Transverse colon (tissue), 4 donors: ENCODE measurements at places on chromosomes 2 and 18. TPM values are rescaled to one million over a fixed set of nuclear protein-coding genes. Genes with fewer than 3 reads are reported as not detected.

Gene SERPINB2
- not detected for total RNA-seq

Gene ACTR2
- 56.9 TPM for total RNA-seq

Gene ANKRD30B
- total RNA-seq, result not detected

Gene AGXT
- not detected for total RNA-seq

Gene DPP4
- total RNA-seq, result 1.6 TPM

GRCh38 chr2:239865059-239865639 lies 160.0 kb downstream of the NDUFA10 start:
- no peak for DNase-seq
- no peaks in the 10 kb centered on the region for H3K27me3 ChIP-seq

DNA sequence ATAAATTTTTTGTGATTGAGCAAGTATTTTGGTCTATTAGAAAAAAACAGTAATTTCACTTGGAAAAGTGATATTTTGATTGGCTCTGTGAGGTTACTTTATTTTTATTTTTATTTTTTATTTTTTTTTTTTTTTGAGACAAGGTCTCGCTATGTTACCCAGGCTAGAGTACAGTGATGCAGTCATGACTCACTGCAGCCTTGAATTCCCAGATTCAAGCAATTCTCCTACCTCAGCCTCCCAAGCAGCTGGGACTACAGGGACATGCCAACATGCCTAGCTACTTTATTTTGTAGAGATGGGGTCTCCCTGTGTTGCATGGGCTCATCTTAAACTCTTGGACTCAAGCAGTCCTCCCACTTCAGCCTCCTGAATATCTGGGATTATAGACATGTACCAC lies 60.9 kb upstream of the MGAT5 start:
- no peak overlapping the region for H3K27ac ChIP-seq
- no peak for DNase-seq
- no peaks in the 10 kb centered on the region for H3K36me3 ChIP-seq
- H3K27me3 ChIP-seq, result no peaks in the 10 kb centered on the region

GRCh38 chr2:85601771-85602475 lies 575 bp downstream of the TMEM150A start:
- H3K36me3 ChIP-seq, result no peaks in the 10 kb centered on the region
- H3K27me3 ChIP-seq, result no peaks in the 10 kb centered on the region
- peak; percentile 73 for DNase-seq
- peak overlapping the region; percentile 70 for H3K4me3 ChIP-seq

DNA sequence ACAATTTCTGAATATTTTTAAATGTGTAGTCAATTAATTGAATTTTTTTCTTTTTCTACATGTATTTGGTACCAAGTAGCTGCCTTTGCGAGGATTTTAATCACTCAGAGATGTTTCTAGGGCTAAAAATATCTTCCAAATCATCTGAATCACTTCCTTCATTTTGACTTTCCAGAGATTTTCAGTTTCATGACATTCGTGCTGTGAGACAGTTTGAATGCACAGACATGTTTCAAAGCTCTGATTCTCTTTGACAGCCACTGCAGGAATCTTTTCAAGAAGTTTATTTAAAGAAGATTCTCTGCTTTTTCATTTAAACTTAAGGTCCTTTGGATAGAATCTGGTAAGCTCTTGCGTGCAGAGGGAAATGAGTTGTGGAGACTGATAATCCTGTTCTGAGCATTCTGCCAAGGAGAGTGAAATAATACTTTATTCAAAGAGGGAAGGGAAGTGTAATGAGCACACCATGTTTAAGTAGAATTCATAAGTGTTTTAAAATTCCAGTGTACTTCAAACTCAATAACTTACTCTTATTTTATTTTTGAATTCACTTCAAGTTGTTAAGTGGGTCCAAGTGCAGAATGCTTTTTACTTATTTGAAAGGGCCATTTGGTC lies 9.7 kb downstream of the CYBRD1 start:
- no peak for DNase-seq
- H3K27ac ChIP-seq, result no peak overlapping the region
- H3K27me3 ChIP-seq, result no peaks in the 10 kb centered on the region
- no peaks in the 10 kb centered on the region for H3K36me3 ChIP-seq

DNA sequence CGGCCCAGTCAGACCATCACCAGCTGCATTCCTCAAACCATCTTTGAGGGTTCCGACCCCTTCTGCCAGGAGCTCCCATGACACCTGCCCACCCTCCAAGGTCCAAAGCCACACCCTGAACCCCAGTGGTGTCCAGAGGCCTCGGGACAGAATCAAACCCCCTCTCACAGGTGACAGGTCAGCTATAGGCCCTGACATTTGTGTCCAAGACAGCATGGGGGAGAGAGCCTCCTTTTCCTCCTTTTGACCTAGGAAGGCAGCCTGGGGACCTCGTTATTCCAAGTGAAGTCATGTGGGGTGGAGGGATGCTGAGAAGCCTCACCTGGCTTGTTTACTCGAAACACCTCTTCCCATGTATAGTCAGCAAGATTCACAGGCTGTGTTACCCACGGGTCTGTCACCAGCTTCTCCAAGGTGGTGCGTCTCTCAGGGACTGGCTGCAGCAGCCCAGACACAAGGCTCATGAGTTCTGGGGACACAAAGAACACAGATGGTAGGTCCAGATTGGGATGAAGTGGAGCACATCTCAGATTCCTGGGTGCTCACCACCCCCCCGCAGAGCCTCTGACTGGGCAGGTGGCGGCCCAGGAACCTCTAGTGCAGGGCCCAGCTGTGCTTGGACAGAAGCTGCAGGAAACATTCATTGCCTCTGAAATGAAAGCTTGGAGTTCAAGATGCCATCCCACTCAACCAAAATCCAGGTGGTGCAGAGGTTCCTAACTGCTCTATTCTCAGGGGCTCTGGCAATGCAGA lies 5.1 kb upstream of the MTERF4 start:
- no peaks in the 10 kb centered on the region for H3K27me3 ChIP-seq
- H3K4me1 ChIP-seq, result peaks cover 10% of the 10 kb centered on the region

DNA sequence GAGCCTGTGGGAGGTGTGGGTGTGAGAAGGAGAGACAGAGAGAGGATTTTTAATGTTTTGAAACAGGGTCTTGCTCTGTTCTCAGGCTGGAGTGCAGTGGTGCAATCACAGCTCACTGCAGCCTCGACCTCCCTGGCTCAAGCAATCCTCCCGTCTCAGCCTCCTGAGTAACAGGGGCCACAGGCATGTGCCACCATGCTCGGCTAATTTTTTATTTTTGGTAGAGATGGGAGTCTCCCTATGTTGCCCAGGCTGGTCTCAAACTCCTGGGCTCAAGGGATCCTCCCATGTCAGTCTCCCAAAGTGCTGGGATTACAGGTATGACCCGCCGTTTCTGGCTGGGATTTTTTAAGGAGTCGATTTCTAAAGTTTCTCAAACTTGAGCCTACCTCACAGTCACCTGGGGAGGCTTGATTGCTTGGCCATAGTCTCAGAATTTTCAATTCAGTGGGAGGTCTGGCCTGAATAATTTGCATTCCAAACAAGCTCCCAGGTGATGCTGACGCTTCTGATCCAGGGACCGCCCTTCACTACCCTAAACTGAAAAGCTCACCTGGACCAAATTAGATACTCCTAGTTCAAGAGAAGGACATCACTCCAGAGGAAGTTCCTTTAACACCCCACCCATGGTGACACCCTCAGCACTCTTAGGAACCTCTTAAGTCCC lies 70.8 kb upstream of the SLC1A4 start:
- peak overlapping the region; percentile 54 for H3K4me3 ChIP-seq
- peaks cover 9% of the 10 kb centered on the region for H3K4me1 ChIP-seq
- H3K27me3 ChIP-seq, result no peaks in the 10 kb centered on the region
- peak overlapping the region; percentile 73 for H3K27ac ChIP-seq

DNA sequence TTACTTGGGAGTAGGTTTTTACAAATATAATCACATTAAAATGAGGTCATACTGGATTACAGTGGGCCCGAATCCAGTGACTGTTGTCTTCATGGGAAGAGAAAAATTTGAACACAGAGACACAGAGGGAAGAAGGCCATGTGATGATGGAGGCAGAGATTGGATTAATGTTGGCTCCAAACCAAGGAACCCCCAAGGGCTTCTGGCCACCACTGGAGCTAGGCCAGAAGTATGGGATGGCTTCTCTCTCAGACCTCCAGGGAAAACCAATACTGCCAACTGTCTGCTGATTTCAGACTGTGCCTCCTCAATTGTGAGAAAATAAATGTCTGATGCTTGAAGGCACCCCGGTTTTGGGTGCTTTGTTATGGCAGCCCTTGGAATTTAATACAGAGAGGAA lies 76.0 kb downstream of the ALPK2 start:
- H3K36me3 ChIP-seq, result no peaks in the 10 kb centered on the region
- no peak for DNase-seq
- H3K27me3 ChIP-seq, result no peaks in the 10 kb centered on the region
- H3K27ac ChIP-seq, result no peak overlapping the region
- no peak overlapping the region for H3K4me3 ChIP-seq

GRCh38 chr2:191321861-191322662 lies 76.9 kb downstream of the MYO1B start:
- DNase-seq, result no peak
- H3K27ac ChIP-seq, result no peak overlapping the region
- no peak overlapping the region for H3K4me3 ChIP-seq
- no peaks in the 10 kb centered on the region for H3K36me3 ChIP-seq
- peaks cover 25% of the 10 kb centered on the region for H3K4me1 ChIP-seq
- H3K27me3 ChIP-seq, result no peaks in the 10 kb centered on the region

GRCh38 chr2:159735648-159736047 lies 23.3 kb downstream of the MARCHF7 start:
- H3K4me1 ChIP-seq, result no peaks in the 10 kb centered on the region
- no peaks in the 10 kb centered on the region for H3K27me3 ChIP-seq
- no peak for DNase-seq
- H3K4me3 ChIP-seq, result no peak overlapping the region

DNA sequence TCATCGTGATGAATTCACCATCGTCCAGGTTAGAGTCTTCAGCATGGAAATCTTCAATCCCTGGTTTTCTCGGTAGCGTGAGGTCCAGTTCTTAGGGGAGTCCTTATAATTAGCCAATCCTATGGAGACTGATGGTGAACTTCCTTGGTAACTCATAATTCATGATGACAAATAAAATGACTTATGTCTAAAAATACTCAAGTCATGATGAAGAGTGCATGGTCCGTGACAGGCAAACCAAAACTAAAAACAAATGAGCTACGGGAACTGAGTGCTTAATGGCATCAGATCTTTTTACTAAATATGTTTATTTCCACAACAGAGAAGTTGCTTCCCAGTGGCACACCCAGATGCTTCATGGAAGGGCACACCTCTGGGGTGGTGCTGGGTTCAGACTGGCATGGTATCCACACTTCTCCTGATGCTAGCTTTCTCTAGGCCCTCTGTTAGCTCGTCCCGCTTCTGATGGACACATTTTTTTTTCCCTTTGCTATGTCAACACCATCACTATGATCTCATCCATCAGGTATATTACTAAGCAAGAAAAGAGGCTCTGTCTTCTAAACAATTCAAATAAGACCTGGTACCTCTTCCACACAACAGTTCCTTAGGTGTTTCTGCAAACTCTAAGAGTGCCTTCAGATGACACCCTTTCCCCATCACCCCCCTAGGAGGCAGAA lies 92.8 kb upstream of the NEDD4L start:
- no peak overlapping the region for H3K27ac ChIP-seq
- no peaks in the 10 kb centered on the region for H3K27me3 ChIP-seq
- no peak overlapping the region for H3K4me3 ChIP-seq
- no peak for DNase-seq

- no peaks in the 10 kb centered on the region for H3K27me3 ChIP-seq
- H3K27ac ChIP-seq, result no peak overlapping the region
- no peak for DNase-seq
- H3K4me3 ChIP-seq, result no peak overlapping the region
These were observed 29.1 kb upstream of the ZC3H15 start for GRCh38 chr2:186456941-186457340.

DNA sequence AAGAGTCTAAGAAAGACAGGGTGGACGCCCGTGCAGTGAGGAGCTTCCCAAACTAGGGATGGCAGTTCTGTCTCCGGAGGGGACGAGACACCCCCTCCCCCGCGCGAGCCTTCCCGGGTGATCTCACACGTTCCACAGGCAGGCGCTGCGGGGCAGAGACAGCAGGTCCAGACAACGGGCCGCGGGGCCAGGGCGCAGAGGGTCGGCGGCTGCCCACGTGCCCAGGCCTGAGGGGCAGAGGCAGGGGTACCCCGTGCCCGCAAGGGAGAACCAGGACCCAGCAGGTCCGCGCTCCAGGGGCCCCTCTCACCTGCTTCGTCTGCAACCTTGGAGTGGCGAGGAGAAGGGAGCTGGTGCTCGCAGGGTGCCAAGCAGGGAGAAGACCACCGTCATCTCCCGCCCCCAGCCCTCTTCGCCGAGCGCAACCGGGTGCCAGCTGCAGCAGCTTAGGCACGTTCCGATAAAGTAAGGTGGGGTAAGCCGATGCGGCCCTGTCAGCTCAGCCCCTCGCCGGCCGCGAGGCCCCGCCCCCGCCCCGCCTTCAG lies at the start of gene GPR155:
Gene GPR155 (minus strand): TSS at position 467 of the 545 bp plus-strand sequence. CDS start 5,073 bp downstream, outside the sequence.
- H3K36me3 ChIP-seq, result no peaks in the 10 kb centered on the region
- peak; percentile 73 for DNase-seq
- H3K4me1 ChIP-seq, result no peaks in the 10 kb centered on the region

- H3K27me3 ChIP-seq, result no peaks in the 10 kb centered on the region
- no peak overlapping the region for H3K27ac ChIP-seq
- no peaks in the 10 kb centered on the region for H3K36me3 ChIP-seq
- DNase-seq, result no peak
- no peak overlapping the region for H3K4me3 ChIP-seq
- H3K4me1 ChIP-seq, result no peaks in the 10 kb centered on the region
These were observed 1106.6 kb upstream of the FAM98A start for GRCh38 chr2:34705551-34706247.
